ENCODE measurements at places on chromosomes 2 and 18.

GRCh38 chr2:81234711-81235110, 930.2 kb upstream of the LRRTM1 start:
- DNase-seq, result no peak

DNA sequence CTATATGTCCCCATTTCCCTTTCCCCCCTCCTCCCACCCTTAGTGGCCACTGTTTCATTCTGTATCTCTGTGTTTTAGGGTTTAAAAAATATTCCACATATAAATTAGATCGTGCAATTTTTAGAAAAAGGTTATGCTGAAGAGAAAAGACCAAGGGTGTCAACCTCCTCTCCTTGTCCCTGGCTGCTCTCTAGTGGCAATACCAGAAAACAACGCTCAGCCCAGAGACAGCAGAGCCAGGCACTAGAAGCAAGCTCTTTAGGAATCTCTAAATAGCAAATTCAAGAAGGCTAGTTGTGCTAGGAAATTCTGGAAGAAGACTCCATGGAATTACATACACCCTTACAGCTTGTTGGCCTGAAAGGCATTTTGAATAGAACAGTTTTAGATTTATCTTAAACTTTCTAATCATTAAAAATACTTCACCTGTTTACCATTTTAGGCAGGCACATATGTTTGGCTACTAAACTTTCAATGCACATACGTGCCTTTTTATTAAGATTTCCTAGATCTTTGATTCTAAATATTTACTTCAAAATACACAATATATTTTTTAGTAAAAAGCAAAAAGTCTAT, 35.1 kb upstream of the RASGRP3 start:
- no peak for DNase-seq

- no peak for DNase-seq
Observed at GRCh38 chr18:12842459-12843380, 41.3 kb downstream of the PTPN2 start.

GRCh38 chr2:62338111-62338510, 142.2 kb downstream of the B3GNT2 start:
- DNase-seq, result no peak

DNA sequence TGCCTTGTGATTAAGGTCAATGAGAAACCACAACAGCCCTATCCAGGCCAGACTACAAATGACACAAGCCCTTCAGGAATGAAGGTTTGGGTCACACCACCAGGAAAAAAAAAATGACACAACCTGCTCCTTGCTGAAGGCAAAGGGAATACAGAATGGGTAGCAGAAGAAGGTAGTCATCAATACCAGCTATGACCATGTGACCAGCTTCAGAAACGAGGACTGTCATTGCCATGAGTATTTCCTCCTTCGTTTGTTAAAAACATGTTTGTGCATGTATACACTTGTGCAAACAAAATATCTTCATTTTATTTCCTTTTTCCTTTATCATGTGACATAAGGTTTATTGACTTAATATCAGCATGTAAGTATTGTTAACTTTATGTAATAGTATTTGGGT, 226.6 kb downstream of the CDH19 start:
- DNase-seq, result no peak

Measured in stimulated activated CD8-positive, alpha-beta memory T cell treated with anti-CD3 and anti-CD28 coated beads, Interleukin-2, amount 100 ng/mL, for 48 hours (primary cell).